ENCODE measurements at places on chromosomes 5 and 9.

- H3K4me1 ChIP-seq, result peaks cover 63% of the 10 kb centered on the region
- H3K4me3 ChIP-seq, result peak overlapping the region; percentile 33
- H3K27ac ChIP-seq, result no peak overlapping the region
- DNase-seq, result no peak
- peaks cover 2% of the 10 kb centered on the region for H3K27me3 ChIP-seq
- H3K36me3 ChIP-seq, result peaks cover 45% of the 10 kb centered on the region
Measured at GRCh38 chr9:14303521-14303920, 10.4 kb downstream of the NFIB start.

DNA sequence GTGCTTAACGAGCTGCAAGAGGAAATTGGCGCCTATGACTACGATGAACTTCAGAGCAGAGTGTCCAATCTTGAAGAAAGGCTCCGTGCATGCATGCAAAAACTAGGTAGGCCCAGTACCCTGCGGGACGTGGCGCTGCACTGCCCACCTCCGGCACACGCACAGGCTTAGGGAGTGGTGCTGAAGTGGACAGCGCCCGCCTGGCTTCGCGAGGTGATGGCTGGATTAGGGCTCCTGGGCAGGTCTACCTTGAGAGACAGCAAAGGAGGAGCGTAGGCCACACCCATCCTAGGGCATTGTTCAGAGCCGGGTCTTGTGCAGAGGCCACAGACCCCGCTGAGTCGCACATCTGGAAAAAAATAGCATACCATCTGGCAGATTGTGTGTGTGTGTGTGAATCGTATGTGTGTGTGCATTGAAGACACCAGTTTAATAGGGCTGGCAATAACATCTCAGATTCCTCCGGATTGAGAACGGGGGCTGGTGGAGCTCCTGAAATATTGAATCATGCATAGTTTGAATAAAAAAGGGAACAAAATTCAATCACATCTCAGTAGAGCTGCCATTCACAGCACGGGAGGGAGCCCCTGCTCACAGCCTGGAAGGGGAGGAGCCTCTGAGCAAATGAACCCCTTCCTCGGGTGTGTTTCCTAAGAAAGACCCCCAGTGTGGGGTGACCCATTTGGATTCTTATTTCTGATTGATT is 11.1 kb downstream of the OLFM1 start:
- H3K4me3 ChIP-seq, result no peak overlapping the region
- no peaks in the 10 kb centered on the region for H3K4me1 ChIP-seq
- H3K27me3 ChIP-seq, result peaks cover 4% of the 10 kb centered on the region
- DNase-seq, result peak; percentile 65
- no peak overlapping the region for H3K27ac ChIP-seq

DNA sequence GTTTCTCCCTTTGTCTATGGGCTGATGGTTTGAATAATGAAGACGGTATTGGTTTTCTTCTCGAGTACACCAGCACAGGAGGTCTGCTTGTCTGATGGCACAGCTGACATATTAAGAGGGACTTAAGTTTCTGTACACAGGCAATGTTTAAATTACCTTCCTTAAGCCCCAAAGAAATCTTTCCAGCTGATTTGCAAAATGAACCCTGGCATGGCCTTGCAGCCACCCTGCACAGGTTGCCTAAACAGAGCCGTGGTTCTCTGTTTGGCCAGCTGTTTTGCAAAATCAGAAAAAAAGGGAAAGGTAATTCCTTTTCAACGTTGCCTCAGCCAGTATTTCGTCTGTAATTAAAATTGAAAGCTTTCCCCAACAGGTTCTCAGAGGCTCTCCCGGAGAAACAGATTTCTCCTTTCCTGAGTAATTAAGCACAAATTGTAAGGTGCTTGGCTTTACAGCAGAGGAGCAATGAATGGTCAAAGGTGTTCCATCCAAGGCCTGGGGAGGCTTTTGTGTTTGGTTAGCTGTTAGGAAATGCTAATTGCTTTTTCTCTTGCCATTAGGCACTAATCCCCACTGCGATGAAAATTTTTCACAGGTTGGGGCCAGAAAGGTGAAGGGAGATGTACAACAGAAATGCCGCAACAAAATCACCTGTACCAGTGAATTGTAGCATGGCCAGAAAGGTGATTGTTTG is 138.9 kb downstream of the RASEF start:
- H3K27ac ChIP-seq, result no peak overlapping the region
- no peak for DNase-seq
- H3K27me3 ChIP-seq, result peaks cover 2% of the 10 kb centered on the region
- no peaks in the 10 kb centered on the region for H3K4me1 ChIP-seq
- no peaks in the 10 kb centered on the region for H3K36me3 ChIP-seq

GRCh38 chr5:143002459-143003327 is 232.5 kb downstream of the ARHGAP26 start:
- H3K27ac ChIP-seq, result peak overlapping the region; percentile 94
- H3K36me3 ChIP-seq, result peaks cover 9% of the 10 kb centered on the region
- H3K27me3 ChIP-seq, result peaks cover 6% of the 10 kb centered on the region
- no peak for DNase-seq

- H3K4me1 ChIP-seq, result no peaks in the 10 kb centered on the region
- peaks cover 6% of the 10 kb centered on the region for H3K36me3 ChIP-seq
- peak overlapping the region; percentile 53 for H3K27ac ChIP-seq
- DNase-seq, result no peak
Measured at GRCh38 chr9:33241298-33241697, 1.3 kb downstream of the SPINK4 start.

- no peaks in the 10 kb centered on the region for H3K4me1 ChIP-seq
- no peaks in the 10 kb centered on the region for H3K36me3 ChIP-seq
- no peak for DNase-seq
- H3K4me3 ChIP-seq, result no peak overlapping the region
Measured at GRCh38 chr5:133466556-133467334, 145.6 kb downstream of the FSTL4 start.

- no peaks in the 10 kb centered on the region for H3K27me3 ChIP-seq
- peak overlapping the region; percentile 87 for H3K27ac ChIP-seq
- no peak for DNase-seq
- H3K36me3 ChIP-seq, result no peaks in the 10 kb centered on the region
Measured at GRCh38 chr5:123549256-123549904, 37.4 kb downstream of the CSNK1G3 start.
